Hematopoietic multipotent progenitor cell treated with erythropoietin and hydrocortisone succinate and interleukin-3 and kit ligand, for 6 days (in vitro differentiated cells): ENCODE measurements at places on chromosomes 3 and 15.

GRCh38 chr15:73367624-73368300 is 996 bp downstream of the HCN4 start:
- no peak for DNase-seq

DNA sequence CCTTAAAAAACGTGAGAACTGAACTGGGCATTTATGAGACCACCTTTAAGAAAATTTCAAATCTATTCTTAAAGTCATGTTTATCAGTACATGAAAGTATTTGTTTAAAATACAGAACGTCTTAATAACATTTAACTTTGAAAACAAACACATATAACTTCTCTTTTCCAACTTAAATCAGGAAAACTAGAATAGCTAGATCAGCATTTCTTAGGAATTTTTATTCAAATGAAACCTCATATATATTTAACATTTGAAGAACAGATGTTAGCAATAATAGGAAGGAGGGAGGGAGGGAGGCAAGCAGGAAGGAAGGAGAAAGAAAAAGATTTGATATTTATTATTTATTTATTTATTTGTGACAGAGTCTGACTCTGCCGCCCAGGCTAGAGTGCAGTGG is 120.2 kb downstream of the NR1I2 start:
- DNase-seq: no peak

GRCh38 chr3:186093271-186093900 is 15.5 kb downstream of the ETV5 start:
- DNase-seq: no peak

GRCh38 chr3:37129871-37130270 is 44.5 kb downstream of the LRRFIP2 start:
- no peak for DNase-seq

- no peak for DNase-seq
Observed at GRCh38 chr3:46466273-46466672, 1.6 kb upstream of the LTF start.

DNA sequence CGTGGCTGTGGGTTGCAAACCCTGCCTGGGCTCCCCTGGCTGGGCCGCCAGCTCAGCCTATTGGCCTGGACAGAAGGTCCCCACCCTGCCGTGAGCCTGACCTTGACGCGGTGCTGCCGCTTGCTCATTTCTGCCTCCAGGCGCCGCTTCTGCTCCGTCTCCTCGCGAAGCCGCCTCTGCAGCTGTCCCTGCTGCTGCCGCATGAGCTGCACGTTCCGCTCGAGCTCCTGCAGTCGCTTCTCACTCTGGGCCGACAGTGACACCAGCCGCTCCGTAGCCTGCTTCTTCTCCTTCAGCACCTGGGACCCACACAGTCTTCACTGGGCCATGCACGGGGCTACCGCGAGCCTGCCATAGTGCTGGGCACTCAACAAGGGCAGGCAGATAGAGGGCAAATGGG is 21.7 kb downstream of the KIF7 start:
- no peak for DNase-seq

DNA sequence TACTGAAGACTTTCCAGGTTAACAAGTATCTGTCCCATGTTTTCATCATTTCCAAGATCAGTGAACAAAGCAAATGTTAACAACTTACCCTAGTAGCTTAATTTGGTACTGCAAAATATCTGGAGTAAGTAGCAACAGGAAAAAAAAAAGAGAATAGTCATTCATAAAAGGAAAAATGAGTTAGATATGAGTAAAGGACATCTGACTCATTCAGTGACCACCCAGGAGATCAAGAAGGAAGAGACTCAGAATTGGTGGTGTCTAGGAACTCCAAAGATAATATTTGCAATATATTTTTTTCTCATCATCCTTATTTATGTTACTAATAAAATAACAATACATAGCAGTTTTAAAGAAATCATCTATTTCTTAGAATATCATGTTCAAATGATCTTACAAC is 253.8 kb upstream of the COL8A1 start:
- no peak for DNase-seq

- peak; percentile 64 for DNase-seq
Observed at GRCh38 chr15:55897560-55898336, 95.7 kb downstream of the NEDD4 start.

GRCh38 chr3:9600597-9600996 is 47.0 kb upstream of the LHFPL4 start:
- DNase-seq: peak; percentile 33

GRCh38 chr3:60313951-60314461 is 937.2 kb downstream of the FHIT start:
- DNase-seq: peak; percentile 16

GRCh38 chr3:84292128-84292527 is 666.7 kb upstream of the CADM2 start:
- DNase-seq: no peak

DNA sequence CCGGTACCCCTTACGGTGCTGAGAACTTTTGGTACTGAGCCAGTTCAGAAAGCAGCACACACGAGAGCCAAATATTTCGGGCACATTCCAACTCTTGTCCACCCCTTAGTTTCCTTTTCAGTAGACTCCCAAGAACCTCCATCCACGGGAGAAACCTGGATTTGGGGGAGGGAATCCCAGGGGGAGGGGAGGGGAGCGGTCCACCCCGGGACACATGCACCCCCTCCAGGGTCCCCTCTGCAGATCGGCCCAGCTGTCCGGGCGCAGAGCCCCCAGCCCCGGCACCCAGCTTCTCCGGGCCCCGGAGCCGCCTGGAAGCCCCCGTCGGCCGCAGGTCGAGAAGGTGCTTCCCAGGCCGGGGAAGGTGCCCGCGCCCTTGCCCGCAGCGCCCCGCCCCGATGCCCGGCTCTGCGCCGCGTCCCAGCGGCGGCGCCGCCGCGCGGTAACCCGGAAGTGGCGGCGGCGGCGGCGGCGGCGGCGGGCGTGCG is 455 bp upstream of the ABHD17C start:
- no peak for DNase-seq

GRCh38 chr3:153853163-153853562 is 268.0 kb upstream of the ARHGEF26 start:
- DNase-seq: no peak

- DNase-seq: no peak
Observed at GRCh38 chr3:33355611-33356010, 78.4 kb downstream of the FBXL2 start.
